T-helper 17 cell (primary cell): ENCODE measurements at places on chromosomes 3 and 15. TPM values are rescaled to one million over a fixed set of nuclear protein-coding genes. Genes with fewer than 3 reads are reported as not detected.

- no peak for DNase-seq
Measured at GRCh38 chr15:78461171-78461888, 23.3 kb downstream of the IREB2 start.

DNA sequence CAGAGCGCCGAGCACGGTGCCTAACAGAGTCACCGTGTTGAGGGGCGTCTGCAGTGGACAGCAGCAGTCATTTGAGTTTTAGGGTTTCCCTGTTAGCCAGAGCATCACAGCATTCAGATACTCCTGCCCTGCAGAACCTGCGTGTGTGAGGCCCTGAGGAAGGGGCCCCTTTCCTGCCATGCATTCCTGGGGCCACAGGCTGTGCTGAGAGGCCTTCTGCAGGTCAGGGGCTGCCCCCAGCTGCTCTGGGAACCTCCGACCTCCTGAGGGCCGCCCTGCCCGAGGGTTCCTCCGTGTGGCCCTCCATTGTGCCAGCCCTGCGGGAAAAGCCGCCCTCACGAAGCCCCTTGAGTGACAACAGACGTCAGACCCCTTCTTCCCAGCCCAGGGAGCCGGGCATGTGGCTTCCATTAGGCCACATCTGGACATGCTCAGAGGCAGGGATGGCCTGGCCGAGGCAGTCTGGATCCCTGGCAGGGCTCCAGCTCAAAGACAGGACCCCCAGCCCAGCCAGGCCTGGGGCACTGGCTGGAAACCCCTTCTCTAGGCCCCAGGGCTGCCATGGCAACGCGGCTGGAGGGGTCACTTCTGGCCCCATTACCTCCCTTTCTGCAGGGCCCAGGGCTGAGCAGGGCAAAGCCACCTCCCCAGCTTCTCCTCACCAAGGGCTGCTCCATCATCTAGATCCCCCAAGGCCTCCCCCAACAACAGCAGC lies 25.3 kb downstream of the FBLN2 start:
- no peak for DNase-seq

GRCh38 chr15:51780636-51781035 lies 29.2 kb downstream of the TMOD2 start:
- no peak for DNase-seq

DNA sequence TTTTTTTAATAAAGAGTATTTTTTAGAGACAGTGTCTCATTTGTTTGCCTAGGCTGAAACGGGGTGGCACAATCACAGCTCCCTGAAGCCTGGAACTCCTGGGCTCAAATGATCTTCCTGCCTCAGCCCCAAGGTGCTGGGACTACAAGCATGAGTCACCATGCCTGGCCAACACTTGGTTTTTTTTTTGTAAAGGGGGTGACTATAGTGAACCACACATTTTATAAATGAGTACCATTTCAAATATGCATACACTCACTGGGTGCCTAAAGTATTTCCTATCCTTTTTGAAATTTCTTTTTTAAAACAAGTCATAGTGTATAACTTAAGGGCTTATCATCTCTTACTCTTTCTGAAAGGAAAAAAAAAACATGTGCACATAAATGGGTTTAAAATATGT lies 325.2 kb upstream of the MEIS2 start:
- DNase-seq, result no peak

SLC15A2 gene
- 2.6 TPM for total RNA-seq

DNA sequence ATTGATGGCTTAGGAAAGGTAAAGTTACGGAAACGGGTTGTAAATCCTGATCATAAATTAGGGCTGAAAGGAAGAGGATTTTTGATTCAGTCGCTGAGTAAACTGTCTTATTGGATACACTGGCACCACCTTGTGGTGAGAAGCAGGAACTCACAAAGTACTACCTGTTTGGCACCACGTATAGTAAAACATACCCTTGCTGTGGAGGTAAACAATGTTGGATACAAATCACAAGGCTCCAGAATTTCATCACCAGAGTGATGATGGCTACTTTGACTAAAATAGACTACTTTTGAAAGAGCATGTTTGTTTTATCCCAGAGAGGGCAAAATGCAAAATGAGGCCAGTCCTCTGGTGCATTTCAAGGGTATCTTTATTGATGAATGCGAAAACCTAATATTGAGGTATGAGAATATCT lies 216.9 kb downstream of the IGSF11 start:
- DNase-seq, result no peak

GRCh38 chr3:15029625-15030024 lies 35.5 kb downstream of the MRPS25 start:
- DNase-seq, result no peak

DNA sequence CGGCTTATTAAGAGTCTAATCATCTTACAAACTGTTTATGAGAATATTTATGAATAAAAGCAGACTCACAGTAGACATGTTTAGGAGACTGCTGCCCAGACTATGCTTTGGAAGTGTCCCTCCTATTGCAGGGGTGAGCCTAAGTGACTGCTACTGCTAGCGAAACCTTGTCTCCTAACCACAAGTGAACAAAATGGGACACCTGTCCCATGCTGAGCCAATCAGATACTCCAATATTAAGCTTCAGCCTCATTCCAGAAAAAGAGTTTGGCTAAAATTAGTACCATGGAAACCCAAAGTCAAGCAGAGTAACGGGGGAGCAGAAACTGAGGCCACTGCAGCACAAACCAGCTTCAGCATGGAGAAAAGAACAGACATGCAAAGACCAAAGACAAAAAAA lies 4.6 kb downstream of the DENND6A start:
- DNase-seq, result no peak

RAB6B gene
- 4.3 TPM for total RNA-seq

- DNase-seq, result no peak
Measured at GRCh38 chr3:143084856-143085731, 34.5 kb upstream of the CHST2 start.

TMEM158 gene
- total RNA-seq, result 0.25 TPM

DNA sequence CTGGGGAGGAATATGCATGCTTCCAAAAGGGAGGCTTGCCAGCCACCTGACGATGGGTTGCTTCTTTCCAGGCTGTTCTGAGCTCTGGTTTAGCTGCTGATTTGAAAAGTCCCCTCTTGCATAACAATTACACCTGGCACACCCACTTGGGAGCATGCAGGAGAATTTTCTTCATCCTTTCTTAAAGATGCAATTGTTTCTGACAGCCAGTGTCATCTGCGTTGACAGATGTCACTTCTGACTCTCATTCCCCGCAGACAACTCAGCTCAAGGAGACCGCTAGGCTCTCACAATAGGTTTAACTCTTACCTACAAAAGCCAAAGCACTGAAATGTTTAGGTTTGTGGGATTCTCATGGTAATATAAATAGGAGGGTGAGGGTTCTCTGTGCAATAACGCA lies 185.6 kb upstream of the SYNPR start:
- DNase-seq, result no peak

DNA sequence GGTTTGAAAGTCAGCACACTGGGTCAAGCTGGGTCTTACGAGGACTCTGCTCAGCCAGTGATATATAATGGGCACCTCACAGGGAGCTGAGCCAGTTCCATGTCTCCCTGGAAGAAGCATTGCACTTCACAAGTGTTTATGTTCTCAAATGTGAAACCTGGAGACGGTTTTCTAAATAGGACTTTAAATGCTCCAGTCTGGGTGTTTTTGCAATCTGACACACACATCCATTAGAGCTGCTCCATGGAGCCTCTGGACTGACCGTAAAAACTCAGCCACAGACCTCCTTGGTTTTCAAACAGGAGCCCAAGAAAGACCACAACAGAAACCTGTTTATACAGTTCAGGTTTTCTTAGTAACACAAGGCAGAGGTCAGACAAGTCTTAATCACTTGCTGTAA lies 201.3 kb upstream of the LRIG1 start:
- DNase-seq, result no peak

DNA sequence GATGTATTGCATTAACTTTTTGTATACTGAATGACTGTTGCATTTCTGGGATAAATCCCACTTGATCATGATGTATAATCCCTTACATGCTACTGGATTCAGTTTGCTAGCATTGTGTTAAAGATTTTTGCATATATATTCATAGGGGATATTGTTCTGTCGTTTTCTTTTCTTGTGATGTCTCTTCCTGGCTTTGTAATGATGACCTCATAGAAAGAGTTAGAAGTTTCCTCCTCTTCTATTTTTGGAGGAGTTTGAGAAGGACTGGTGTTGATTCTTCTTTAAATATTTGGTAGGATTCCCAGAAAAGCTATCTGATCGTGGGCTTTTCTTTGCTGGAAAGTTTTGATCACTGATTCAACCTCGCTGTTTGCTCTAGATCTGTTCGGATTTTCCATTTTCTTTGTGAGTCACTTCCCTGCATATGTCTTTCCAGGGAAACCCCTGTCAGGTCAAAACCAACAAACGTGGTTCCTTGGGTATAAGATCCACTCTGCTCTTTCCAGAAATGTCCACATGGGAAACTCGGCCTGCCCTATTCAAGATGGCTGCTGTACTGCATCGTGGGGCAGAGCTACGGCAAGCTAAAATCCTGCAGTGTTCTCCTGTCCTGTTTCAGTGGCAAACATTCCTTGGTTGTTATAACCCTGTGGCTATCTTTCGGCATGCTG lies 120.4 kb downstream of the GABRG3 start:
- no peak for DNase-seq

DNA sequence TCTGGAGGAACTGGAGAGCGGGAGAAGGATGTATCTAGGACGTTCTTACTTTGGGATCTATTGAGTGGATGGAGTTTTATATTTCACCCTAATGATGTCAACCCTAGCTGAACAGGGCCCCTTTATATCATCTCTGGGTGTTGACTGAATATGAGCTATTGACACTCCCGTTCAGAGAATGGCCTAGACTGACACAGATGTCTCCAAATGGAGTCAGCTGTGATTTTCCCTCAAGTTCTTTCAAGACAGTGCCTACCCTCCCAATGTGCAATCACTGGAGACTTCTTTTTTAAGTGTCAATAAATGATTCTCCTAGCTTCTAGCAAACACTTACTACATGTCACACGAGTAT lies 63.8 kb downstream of the FRMD4B start:
- DNase-seq, result no peak

PCOLCE2 gene
- not detected for total RNA-seq

P3H2 gene
- total RNA-seq, result not detected

- no peak for DNase-seq
Measured at GRCh38 chr3:151226088-151226563, 23.1 kb upstream of the GPR171 start.

GRCh38 chr3:14634763-14635400 lies 16.7 kb upstream of the CCDC174 start:
- DNase-seq, result no peak

SH3GL3 gene
- total RNA-seq, result not detected

DNA sequence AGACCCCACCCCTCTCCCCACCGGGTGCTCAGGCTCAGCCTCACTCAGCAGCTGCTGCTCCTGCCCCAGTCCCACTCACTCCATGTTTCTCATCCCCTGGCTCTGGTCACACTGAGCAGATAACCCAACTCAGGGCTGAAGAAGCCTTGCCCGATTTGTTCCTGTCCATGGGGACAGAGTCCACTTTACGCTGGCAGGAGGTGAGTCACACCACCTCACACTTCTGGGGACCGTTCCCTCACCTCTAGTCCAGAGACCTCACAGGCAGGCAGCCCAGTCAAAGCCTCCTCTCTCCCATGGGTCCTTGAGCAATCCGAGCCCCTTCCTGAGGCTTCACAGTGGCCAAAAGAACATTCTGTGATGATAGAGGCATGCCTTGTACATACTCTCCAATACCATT lies 1.4 kb downstream of the CIDEC start:
- no peak for DNase-seq

DNA sequence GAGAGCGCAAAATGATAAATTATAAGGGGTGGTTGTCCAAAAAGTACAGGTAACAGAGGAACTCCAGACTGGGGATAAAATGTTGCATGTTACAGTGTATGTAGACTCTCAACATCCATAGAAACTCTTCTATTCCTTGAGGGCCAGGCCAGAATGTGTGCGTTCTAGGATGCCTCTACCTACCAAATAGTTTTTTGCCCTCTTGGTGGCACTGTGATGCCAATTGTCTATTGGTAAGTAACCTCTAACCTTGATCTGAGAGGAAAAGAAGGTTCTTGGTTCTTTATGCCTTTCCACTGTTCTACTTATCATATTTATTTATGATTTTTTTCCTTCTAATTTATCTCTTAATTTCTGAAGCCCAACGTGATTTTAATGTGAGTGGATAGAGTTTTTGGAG lies 424.6 kb downstream of the GRM7 start:
- no peak for DNase-seq

- DNase-seq, result no peak
Measured at GRCh38 chr3:100954199-100954935, 38.9 kb downstream of the ABI3BP start.

- DNase-seq, result no peak
Measured at GRCh38 chr15:74807282-74807681, 5.4 kb upstream of the LMAN1L start.

- DNase-seq, result no peak
Measured at GRCh38 chr3:15630646-15631350, 29.3 kb downstream of the BTD start.

ONECUT1 gene
- not detected for total RNA-seq

GRCh38 chr15:48785195-48785594 lies 25.7 kb downstream of the CEP152 start:
- no peak for DNase-seq

GRCh38 chr3:72597756-72598195 lies 250.5 kb downstream of the SHQ1 start:
- no peak for DNase-seq

GRCh38 chr15:55710286-55710685 lies 32.7 kb downstream of the PRTG start:
- no peak for DNase-seq

GRCh38 chr3:137039570-137039969 lies 81.8 kb downstream of the IL20RB start:
- DNase-seq, result no peak

DNA sequence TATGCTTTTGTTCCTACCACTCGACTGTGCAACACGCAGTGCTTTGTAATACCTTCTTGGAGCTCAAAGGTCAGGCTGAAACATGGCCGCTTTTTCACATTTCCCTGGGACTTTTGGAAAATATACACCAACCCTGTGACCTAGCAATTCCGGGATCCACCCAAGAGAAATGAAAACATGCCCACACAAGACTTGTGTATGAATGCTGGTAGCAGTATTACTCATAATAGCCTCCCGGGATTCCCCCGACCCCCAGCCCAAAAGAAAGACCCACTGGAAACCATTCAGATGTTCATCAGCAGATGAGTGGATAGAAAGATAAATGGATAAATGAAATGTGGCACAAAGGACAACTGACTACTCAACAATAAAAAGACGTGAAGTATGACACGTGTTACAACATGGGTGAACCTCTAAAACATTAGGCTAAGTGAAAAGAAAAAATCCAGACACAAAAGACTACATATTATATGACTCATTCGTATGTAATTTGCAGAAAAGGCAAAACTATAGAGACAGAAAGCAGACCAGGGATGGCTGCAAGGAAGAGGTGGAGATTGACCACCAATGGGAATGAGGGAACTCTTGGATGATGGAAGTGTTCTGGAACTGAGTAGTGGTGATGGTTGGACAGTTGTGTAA lies 104.1 kb downstream of the PGPEP1L start:
- no peak for DNase-seq
